ENCODE measurements at places on chromosomes 4 and X.

GRCh38 chr4:24582235-24582832, 2.0 kb downstream of the DHX15 start:
- no peak for DNase-seq

DNA sequence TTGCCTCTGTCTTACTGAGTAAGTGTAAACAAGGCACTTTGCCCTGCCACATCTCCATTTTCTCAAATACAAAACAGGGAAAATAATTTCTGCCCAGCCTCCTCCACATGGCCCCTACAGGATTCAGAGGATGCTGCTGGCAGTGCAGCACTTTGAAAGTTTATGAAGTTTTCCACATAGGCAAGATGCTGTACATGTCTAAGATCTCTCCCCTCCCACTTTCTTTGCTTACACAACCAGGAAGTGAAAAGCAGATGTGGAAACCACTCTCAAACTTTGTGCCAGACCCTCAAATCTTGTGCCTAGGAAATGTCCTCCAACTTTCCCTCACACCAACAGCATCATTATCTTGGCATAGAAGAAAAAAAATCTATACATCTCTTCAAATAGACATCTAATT, 257.0 kb upstream of the LDB2 start:
- no peak for DNase-seq

DNA sequence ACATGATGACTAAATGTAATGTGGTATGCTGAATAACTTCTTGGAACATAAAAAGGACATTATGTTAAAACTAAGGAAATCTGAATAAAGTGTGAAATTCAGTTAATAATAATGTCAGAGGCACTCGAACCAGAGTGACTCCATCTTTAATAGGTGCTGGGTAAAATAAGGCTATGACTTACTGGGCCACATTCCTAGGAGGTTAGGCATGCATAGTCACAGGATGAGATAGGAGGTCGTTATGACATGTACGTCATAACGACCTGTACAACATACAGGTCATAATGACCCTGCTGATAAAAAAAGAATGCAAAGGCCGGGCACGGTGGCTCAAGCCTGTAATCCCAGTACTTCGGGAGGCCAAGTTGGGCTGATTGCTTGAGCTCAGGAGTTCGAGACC, 28.9 kb upstream of the OPHN1 start:
- DNase-seq = peak; percentile 41

DNA sequence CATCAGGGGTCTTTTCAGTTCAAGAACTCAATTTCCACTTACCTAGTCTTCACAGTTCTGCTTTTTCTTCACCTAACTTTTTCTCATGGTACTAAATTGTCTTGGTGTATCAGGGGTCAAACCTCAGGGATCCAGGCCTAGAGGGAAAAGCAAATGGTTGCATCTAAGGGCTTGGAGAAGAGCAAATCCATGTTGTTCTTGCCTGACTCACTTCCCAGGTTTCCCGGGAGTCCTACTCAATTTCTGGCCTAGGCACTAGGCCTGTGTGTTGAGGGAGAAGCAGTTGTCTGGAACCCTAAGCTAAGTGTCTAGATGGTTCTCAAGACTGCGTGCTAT, 191.9 kb upstream of the STK26 start:
- no peak for DNase-seq

DNA sequence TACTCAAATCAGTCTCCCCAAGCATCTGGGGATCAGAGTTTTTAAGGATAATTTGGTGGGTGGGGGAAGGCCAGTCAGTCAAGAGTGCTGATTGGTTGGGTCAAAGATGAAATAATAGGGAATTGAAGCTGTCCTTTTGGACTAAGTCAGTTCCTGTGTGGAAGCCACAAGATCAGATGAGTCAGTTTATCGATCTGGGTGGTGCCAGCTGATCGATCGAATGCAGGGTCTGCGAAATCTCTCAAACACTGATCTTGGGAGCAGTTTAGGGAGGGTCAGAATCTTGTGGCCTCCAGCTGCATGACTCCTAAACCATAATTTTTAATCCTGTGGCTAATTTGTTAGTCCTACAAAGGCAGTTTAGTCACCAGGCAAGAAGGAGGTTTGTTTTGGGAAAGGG, 17.3 kb upstream of the GLUD2 start:
- no peak for DNase-seq

- no peak for DNase-seq
These were observed 48.2 kb downstream of the GUCY1B1 start for GRCh38 chr4:155807021-155807420.

DNA sequence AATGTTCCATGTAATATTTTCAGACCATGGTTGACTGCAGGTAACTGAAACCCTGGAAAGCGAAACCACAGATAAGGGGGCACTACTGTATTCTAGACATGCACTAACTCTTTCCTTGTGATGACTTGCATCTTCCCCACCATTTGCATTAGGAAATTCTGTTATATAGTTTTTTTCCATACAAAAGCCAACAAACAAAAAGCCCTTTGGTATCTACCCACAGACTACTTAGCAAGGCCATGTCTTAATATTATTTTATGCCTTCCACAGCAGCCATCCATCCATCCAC, 23.5 kb downstream of the OCIAD1 start:
- DNase-seq = no peak

GRCh38 chr4:11623726-11624037, 195.0 kb upstream of the HS3ST1 start:
- peak; percentile 72 for DNase-seq

DNA sequence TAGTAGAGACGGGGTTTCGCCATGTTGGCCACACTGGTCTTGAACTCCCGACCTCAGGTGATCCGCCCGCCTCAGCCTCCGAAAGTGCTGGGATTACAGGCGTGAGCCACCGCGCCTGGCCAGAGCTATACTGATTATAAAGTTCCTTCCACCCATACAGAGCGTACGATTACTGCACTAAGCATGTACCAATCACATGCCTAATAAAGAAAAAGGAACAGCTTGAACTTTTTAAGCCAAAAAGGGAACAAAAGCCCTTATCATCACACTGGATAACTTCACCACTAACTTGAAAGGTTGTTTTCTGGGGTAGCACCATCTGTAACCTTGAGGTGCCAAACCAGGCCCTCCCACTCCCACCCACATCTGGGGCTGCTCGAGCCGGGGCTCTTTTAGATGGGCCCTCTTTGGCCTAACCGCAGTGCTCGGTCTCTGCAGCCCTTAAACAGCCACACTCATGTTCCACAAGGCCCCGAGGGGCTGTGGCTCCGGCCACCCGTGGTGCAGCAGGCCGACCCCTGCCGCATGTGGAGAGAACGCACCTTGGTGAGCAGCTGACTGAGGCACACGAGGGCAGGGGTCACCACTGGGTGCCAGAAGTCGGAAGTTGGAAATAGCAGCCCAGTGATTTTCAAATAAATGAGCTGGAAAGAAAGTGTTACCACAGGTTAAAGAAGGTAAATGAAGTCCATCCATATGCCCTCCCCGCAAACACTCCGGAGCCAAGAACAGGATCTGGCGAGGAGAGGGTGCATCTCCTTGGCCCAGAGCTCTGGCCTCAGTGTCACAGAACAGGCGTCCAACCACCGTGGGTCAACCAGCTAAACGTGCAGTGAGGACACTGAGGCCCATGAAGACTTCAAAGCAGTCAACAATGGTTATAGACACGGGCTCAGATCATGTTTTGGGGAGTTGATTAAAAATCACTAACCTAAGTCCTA, 18.4 kb downstream of the NOP14 start:
- DNase-seq = no peak

- DNase-seq = no peak
These were observed 177.2 kb downstream of the VSIG4 start for GRCh38 chrX:65862638-65863037.

GRCh38 chr4:120874792-120875774, 47.4 kb downstream of the PRDM5 start:
- no peak for DNase-seq

GRCh38 chr4:147596981-147597380, 20.2 kb upstream of the TMEM184C start:
- peak; percentile 93 for DNase-seq

GRCh38 chr4:169151671-169152070, 119.1 kb downstream of the SH3RF1 start:
- no peak for DNase-seq

DNA sequence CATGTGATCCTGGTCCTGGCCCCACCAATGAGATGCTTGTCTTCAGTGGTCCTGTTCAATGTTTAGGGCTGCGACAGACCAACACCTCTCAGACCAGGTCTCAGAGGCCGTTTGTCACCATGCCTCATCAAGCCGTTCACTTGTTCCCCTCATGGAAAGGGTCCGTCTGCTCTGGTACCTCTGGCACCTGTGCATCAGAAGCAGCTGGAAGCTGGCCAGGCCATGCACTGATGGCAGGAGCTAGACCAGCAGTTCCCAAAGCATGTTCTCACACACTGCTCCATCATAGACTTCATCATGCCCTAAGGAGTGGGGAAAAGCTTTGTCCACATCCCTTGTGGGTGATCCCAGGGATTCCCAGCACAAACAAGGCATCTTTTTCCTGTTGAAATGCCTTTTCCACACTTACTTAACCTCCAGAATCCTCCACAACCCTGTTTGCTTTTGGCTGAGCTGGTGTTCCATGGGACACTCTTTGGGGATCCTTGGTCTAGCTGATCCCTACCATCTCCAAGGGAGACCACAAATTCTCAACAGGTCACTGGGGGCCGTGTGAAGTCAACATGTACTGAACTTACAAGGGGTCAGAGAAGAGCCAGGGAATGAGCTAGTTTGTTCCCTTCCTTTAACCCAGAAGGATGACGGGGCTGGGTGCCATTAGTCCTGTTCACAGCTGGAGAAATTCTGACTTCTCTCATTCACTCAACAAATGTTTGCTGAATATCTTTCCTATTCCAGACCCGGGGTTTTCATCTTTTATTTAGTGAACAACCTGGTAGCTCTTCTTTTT, 21.8 kb downstream of the SH3TC1 start:
- no peak for DNase-seq

DNA sequence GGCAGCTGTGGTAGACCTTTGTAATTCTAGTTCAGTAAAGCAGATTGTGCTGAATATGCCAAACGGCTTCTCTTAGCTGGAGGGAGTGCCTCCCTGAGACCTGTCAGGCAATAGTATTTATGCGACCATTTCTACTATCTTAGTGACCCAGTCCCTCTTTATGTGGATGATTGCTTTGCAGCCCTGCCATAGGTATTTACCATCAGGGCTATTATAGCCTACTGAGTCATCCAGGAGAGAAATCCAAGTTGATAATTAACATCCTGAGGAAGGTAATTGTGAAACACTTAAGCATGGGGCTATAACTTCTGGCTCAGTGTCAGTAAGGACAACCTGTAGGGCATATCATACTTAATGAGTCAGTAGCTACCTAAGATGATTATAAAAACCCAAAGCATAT, 103.9 kb upstream of the MAOA start:
- peak; percentile 84 for DNase-seq

Measured in kidney tubule cell (primary cell).